ENCODE measurements at places on chromosomes 13 and 19.

- no peak for DNase-seq
These were observed 366.0 kb upstream of the ZNF507 start for GRCh38 chr19:31979362-31979761.

- no peak for DNase-seq
These were observed 44.8 kb downstream of the CCDC70 start for GRCh38 chr13:51906581-51906980.

GRCh38 chr13:38338089-38338488 lies 11.6 kb upstream of the UFM1 start:
- DNase-seq, result no peak

DNA sequence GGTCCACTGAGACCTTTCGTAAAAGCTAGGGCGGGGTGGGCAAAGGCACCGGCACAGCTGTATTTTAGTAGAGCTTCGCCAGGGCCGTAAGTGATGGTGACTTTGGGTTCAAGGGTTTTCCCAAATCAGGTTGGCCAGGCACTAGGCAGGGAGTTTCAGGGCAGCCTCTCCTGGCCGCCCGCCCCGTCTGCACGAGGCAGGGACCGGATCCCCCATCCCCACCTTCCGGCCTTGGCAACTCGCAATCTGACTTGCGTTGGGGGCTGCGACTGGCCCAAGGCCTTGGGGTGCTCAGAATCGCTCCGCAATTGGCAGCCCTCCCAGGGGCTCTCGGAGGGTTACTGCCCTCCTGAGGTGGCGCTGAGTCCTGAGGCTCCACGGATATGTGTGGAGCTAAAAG lies 4.1 kb upstream of the ZIC5 start:
- no peak for DNase-seq

DNA sequence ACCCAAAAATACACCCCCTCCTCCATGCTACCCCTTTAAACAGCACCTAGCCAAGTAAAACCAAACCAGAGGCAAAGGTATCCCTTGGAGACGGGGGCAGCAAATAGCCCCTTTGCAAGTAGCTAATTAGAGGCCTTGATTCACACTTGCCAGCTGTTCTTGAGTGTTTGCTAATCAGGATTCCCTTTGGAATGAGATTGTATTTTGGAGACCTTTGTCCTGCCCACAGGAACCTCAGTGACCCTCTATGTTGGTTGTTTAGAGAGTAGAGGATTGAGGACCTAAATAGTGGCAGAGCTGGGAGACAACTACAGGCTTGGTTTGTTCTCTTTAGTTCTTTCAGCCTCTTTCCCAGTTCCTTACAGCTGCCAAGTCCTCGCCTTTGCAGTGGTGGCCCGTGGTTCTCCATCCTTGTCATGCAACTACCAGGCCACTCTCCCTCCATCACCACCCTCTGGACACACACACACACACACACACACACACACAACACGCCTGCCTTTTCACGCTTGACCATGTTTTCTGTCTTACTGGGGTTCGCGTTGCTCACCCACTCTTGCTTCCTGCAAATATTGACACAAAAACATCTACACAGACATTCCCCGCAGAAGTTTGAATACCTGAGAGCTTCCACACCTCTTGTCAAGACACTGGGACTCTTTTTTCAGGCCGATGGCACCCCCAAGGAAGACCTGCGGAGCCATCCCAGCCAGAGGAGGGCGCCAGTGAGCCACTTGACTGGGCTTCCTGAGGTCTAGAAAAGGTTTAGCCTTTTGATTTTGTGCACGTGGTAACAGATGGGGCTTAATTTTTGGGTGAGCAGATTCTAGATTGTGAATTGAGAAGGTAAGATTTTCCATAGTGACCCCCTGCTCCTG lies 80.0 kb upstream of the GPR183 start:
- no peak for DNase-seq

- DNase-seq, result no peak
These were observed 97.1 kb upstream of the UBAC2 start for GRCh38 chr13:99103536-99103935.

DNA sequence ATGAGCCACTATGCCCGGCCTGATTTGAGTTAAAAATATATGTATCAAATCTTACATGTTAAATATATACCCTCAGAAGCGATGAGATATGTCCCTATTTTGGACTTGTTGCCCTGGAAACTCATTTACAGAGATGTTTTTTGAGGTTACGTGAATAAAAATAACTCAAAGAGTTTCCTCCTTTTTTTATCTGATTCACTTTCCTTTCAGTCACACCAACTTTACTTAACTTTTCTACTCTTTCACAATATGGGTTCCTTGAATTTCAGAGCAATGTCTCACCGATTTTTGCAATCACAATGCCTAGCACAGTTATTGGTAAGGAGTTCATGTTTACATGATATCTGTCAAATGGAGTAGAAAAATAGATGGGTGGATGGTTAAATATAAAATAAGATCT lies 2.3 kb downstream of the OR7C2 start:
- no peak for DNase-seq

GRCh38 chr13:97448503-97449251 lies 14.7 kb downstream of the RAP2A start:
- DNase-seq, result no peak

DNA sequence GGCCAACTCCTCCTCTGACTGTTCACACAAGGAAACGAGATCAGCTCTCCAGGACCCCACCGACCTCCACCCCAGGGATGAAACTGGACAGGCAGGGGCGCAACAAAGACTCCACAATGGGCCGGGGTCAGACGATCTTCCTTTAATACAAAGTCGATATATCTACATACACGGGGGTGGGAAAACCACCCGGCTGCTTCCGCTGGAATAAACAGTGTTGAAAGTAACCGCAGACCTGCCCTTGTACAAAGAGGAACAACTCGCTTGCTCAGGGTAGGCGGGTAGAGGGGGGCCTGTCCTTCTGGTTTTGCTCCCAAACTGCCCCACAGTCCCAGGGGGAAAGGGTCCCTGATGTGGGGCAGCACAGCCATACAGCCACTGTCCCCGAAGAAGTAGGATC lies 135.2 kb downstream of the PTPRS start:
- no peak for DNase-seq

GRCh38 chr13:113666951-113667701 lies at the start of gene GRK1:
Gene GRK1 (plus strand): TSS chr13:113667219. CDS start chr13:113667387, 168 bp downstream.
- peak; percentile 57 for DNase-seq

GRCh38 chr13:75715601-75716523 lies 79.7 kb downstream of the LMO7 start:
- DNase-seq, result no peak

DNA sequence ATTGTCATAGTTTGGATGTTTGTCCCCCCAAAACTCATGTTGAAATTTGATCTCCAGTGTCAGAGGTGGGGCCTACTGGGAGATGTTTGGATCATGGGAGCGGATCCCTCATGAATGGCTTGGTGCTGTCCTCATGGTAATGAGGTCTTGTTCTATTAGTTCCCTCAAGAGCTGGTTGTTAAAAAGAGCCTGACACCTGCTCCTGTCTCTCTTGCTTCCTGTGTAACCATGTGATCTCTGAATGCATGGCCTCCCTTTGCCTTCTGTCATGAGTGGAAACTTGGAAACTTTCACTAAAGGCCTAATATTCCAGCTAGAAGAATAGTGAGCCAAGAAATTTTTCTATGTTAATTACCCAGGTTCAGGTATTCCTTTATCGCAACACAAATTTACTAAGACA lies 311.4 kb upstream of the ATXN8OS start:
- no peak for DNase-seq

DNA sequence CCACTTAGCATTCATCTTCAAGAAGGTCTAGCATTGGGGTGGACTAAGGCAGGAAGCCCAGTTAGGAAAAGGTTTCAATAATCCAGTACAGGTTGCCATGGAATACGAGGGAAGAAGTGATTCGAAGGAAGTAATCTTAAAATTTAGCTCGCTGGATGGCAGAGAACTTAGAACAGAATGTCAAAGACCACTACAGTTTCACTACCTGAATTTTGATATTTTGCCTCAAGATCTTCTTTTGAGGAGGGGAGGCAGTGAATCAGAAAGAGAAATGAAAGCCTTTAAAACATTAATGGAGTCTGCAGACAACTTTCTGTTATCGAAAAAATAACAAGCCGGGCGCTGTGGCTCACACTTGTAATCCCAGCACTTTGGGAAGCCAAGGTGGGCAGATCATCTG lies 7.0 kb upstream of the RAB8A start:
- DNase-seq, result no peak

DNA sequence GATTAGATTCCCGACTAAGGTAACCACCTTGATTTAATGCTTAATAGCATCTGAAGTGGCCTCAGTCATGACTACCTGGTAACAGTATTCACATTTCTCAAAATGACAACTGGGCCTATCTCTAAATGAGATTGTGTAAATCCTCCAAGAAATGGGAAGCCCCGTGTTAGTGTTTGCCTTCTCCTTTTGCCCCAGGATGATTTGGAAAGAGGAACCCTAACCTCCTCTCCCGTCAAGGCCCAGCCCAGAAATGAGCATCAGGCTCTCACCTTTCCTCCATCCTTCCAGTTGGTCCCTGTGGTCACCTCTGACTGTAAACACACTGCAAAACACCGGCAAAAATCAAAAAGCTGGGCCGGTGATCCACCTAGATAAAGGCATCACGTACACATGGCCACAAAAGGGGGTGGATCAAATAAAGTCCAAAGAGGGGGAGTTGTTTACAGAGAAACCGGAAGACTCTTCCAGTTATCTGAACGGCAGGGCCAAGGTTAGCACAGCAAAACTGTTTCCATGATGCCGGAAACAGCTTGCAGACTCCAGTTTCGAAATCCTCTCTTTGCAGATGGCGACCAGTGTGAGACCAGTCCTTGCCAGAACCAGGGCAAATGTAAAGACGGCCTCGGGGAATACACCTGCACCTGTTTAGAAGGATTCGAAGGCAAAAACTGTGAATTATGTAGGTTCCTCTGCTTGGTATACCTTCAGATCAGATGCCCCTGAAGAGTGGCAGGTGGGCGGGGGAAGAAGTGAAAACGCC lies 16.4 kb downstream of the F10 start:
- no peak for DNase-seq

DNA sequence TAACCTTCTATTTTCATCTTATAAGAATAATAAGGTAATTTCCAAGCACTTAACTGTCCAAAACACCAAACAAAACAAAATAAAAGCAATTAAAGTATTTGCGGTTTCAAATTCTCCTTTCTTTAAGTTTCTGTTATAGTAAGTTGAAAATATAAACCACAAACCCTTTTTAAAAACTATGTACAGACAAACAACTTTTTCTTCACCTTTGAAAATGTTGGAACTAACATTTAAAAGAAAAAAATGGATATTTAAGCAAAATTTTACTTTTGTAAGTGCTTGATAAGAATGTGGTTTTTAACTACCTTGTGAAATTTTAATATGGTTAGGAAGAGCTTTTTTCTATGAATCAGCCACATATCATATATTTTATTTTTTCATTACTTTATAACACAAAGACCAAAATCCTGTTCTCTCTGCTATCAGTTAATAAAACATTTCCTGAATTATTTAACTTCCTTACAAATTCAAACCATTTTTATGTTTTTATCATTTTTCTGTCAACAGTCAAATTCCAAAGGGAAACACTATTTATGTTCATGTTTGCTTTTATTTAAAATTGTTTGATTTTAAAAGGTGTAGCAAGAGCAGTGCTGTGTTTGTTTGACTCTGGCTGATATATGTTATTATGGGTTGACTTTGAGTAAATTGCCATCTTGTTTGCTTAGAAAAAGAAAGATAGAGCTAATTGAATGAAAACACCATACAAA lies 554.1 kb upstream of the KLHL1 start:
- no peak for DNase-seq

DNA sequence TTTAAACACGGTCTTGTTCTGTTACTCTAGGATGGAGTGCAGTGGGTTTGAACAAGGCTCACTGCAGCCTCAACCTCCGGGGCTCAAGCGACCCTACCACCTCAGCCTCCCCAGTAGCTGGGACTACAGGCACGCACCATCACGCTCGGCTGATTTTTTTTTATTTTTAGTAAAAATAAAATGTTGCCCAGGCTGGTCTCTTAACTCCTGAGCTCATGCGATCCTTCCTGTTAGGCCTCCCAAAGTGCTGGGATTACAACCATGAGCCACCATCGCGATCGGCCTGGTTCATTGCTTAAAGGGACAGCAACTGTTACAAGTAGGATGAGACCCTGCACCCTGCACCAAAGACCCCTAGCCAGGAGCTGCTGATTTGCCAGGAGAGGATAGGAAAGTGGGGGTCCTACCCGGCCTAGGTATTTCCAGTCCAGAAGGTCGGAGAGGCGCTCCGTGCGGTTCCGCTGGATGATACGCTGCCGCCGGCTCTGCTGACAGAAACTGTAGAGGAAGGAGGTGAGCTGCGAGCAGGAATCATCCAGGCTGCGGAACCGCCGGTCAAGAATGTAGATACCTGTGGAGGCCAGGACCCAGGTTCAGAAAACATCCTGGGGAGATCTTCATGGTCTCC lies 5.1 kb downstream of the FTL start:
- no peak for DNase-seq

GRCh38 chr13:48731957-48732569 lies 78.3 kb downstream of the CYSLTR2 start:
- no peak for DNase-seq

- no peak for DNase-seq
These were observed 38.3 kb downstream of the ZIC2 start for GRCh38 chr13:100019780-100020356.

- DNase-seq, result no peak
These were observed 63.8 kb downstream of the KCTD15 start for GRCh38 chr19:33860312-33861090.

GRCh38 chr19:55383279-55384130 lies 587 bp downstream of the TMEM238 start:
- no peak for DNase-seq

DNA sequence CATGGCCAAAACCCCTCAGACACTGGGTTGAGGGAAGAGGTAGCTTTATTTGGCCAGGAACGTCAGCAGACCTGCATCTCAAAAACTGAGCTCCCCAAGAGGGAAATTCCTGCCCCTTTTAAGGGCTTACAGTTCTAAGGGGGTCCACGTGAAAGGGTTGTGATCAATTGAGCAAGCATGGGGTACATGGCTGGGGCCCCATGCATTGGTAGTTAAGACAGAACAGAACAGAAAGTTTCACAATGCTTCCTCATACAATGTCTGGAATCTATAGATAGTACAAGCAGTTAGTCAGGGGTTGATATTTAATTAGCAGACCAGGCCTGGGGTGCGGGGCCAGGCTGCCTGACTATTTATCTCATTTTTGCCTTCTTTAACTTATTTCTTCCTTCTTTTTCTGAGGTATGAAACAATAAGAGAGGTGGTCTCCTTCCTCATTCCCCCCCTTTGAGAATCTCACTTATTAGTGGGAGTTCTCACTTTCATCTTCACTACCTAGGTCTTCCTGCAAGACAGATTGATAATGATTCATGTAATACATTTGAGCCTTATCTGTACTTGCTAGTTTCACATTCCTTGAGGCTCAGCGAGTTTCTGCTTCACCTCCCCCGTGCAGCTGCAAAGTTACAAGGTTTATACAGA lies 84.8 kb downstream of the SLC25A15 start:
- no peak for DNase-seq

DNA sequence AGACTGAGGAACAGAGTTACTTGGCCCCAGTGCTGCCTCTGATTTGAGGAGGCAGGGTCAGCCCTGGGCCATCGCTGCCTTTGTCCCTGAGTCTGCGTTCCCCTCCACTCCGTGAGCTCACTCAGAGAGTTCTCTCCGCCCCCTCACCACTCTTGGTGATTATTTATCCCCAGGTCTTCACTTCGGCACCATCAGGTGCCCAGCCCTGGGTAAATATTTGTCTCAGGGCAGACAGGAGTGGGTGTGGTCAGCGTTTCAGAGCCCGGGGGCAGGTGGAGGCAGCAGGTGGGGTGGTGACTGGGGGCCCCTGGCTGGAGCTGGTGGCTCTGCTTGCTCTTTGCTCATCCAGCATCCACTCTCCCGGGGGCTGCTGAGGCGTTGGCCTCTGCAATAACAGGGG lies 20.6 kb downstream of the PPP1R37 start:
- DNase-seq, result no peak

- DNase-seq, result no peak
These were observed 5.0 kb upstream of the PDS5B start for GRCh38 chr13:32581177-32581786.

Measured in RWPE2 (cell line).